ENCODE measurements at places on chromosomes 2 and 18.

GRCh38 chr2:137724912-137725311 lies 239.4 kb upstream of the HNMT start:
- DNase-seq = no peak

- no peak for DNase-seq
These were observed 518.8 kb upstream of the ACVR2A start for GRCh38 chr2:147325990-147326389.

- no peak for DNase-seq
These were observed 199.6 kb upstream of the TCF4 start for GRCh38 chr18:55787536-55788073.

GRCh38 chr2:233089851-233090250 lies 29.7 kb downstream of the INPP5D start:
- no peak for DNase-seq

- no peak for DNase-seq
These were observed 328.2 kb downstream of the RND3 start for GRCh38 chr2:150159300-150159699.

DNA sequence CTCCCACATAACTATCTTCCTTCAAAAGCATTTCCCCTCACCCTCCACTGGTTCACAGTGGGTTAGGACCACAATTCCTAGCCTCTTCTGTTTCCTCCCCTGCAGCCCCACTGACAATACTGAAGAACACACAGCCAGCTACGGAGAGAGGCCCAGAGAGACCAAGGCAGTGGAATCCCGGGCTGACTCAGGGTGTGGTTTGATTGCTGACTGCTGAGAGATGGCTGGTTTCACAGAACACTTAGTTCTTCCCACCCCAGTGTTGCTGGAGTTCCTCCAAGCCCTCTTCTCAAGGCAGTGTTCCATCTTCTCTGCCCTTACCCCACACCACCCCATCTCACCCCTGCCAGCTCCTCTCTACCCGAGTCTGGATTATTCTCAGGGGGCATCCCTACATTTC lies 43.3 kb upstream of the ZFP36L2 start:
- no peak for DNase-seq

DNA sequence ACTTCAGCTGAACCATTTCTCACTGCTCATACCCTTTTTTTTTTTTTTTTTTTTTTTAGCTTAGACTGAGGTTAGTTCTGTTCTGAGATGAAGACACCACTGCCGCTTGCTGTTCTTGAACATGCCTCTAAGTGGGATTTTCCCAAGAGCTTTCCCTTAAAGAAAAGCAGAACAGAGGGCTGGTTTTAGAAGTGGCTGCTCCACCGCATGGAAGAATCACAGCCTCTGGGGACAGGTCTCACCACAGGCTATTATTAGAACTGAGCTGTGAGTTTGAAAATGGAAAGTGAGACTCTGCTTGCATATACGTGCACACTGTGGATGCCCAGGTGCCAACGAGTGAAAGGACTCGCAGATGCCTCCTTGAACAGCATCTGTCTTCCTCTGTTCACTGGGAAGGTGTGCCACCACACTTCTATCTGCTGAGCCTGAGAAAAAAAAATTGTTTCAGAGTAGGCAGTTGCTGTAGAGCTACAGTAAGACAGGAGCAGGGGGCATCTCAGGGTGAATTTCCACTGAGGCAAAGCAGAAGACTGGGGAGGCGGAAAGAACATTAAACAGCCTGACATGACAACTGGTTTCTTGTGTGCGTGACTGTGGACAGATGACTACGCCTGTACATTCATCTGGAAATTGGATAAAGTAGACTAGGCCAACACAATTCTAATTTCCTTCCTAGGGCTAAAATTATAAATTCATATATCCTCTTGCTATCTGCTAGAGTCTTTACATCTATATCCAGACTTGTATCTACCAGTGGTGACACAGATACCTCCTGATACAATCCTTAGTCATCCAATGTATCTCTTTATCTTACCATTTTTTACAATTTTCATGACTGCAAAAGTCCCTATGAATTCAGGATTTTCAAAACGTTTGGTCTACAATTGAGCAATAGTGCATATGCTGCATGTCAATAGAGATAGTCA lies 1045.7 kb upstream of the CELF4 start:
- DNase-seq = peak; percentile 32

GRCh38 chr2:237964578-237965404 lies 2.0 kb upstream of the UBE2F start:
- no peak for DNase-seq

DNA sequence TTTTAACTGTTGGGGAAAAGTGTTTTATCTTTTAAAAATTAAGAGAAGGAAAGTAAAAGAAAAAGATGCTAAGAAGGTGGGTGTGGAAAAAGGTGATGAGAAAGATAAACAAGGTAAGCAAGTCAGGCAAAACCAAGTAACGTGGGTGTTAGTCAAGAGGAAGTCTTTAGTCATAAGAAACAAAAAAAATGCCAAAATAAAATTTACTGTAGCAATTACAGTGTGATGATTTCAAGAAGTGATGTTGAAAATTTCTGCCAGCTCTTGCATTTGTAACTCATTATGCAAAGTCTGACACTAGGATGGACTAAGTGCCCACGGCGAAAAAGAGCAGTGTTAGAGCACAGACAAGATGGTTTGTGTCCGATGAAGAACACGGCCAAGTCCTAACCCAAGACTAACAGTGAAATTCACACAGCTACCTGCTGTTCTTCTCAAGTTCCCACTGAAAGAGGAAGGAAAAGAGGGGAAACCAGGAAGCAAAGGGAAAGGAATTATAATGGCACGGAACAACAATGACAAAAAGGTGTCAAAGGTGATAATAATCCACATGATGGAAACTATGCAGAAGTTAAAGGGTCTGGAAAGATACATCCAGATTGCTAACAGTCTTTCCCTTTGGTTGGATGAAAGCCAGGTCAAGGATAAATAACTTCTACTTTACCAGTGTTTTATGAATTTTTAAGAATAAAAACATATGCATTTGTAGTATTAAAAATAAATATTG lies 34.1 kb downstream of the NOL10 start:
- DNase-seq = no peak

GRCh38 chr18:38709122-38709521 lies 1143.5 kb upstream of the CELF4 start:
- DNase-seq = no peak

DNA sequence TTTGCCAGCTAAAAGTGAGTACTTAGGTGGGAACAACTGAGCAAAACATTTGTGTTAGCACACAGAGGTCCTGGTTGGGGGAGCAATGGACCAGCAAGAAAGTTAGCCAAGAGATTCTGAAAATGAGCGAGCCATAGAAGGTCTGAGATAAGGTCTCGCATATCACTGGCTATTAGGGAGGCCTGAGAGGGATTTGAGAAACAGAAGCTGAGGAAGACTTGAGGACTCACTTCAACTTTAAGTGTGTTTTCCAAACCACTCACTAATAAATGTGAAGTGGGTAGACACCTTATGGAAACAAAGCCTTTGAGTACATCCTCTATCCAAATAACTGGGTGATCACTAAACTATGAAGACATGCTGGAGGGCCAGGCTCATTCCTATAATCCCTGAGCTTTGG lies 958.5 kb downstream of the DPP10 start:
- no peak for DNase-seq

- DNase-seq = no peak
These were observed 26.9 kb upstream of the GPR75 start for GRCh38 chr2:53886406-53887280.

GRCh38 chr2:69779258-69780001 lies 37.5 kb downstream of the ANXA4 start:
- no peak for DNase-seq

GRCh38 chr2:30661173-30662107 lies 145.8 kb downstream of the CAPN13 start:
- no peak for DNase-seq

GRCh38 chr18:35728676-35729075 lies 147.1 kb downstream of the GALNT1 start:
- DNase-seq = no peak

DNA sequence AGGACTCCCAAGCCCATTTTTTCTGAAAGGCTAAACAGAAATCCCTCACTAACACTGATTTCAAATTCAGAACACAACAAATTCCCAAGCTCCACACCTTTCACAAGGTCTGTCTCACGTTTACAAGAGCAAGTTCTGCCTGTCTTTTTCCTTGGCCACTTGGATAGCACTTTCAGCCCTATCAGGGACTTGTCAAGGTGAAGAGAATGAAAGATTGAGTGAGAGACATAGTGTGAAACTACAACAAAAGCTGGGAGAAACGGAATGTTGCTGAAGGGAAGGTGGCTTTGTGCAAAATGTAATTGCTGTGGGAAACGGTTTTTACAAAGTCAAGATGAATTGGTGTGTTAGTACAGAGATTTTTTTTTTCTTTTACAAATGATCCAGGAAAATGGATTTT lies 89.4 kb upstream of the GATA6 start:
- DNase-seq = no peak

DNA sequence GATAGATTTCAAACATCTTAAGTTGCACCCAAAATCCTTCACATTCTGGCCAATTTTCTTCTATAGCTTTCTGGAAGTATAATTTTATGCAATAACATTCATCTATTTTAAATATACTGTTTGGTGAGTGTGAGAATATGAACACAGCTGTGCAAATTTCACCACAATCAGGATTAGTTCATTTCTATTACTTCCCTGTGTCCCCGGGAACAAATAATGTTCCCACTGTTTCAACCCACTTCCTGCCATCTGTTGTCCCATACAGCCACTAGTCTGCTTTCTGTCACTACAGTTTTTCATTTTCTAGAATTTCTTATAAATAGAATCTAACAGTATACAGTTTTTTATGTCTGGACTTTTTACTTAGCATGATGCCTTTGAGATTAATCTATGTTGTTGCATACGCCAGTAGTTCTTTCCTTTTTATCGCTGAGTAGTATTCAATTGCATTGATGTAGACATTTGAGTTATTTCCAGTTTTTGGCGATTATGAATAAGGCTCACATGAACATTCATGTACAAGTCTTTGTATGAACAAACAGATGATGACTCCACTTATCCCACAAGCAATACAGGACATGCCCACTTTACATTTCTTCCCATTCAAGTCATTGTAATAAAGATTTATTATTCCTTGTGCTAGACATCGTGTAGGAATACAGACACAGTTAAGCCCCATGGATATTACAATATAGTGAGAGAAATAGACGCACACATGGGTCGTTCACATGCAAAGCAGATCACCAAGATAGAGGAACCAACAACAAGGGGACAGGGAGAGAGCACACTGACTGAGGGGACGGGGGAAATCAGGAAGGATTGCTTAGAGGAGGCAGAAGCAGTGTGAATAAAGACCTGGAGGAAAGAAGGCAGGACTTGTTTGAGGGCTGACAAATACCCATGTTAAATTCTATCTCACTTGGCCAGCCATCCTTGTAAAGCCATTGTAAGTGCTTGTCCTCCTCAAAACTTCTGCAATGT lies 72.9 kb upstream of the PAX8 start:
- DNase-seq = no peak

GRCh38 chr2:55565613-55566012 lies 46.1 kb downstream of the CFAP36 start:
- no peak for DNase-seq

DNA sequence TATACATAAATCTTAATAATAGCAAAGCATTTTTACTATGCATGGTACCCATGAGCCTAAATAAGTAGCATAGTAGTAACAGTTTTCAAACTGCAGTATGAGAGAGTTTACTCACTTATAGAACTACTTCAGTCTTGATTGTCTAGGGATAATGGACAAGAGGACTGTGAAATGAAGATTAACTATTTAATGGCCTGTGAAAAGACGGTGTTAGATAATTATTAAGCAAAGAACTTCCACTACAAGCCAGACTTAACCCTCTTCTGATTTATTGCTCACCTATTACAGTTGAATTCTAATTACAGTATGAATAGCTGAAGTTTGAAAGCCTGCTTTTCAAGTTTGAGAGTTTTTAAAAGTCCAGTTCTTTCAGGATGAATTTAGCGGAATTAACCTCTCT lies 18.9 kb downstream of the PIK3C3 start:
- no peak for DNase-seq

GRCh38 chr2:13488965-13489364 lies 772.2 kb downstream of the TRIB2 start:
- no peak for DNase-seq

DNA sequence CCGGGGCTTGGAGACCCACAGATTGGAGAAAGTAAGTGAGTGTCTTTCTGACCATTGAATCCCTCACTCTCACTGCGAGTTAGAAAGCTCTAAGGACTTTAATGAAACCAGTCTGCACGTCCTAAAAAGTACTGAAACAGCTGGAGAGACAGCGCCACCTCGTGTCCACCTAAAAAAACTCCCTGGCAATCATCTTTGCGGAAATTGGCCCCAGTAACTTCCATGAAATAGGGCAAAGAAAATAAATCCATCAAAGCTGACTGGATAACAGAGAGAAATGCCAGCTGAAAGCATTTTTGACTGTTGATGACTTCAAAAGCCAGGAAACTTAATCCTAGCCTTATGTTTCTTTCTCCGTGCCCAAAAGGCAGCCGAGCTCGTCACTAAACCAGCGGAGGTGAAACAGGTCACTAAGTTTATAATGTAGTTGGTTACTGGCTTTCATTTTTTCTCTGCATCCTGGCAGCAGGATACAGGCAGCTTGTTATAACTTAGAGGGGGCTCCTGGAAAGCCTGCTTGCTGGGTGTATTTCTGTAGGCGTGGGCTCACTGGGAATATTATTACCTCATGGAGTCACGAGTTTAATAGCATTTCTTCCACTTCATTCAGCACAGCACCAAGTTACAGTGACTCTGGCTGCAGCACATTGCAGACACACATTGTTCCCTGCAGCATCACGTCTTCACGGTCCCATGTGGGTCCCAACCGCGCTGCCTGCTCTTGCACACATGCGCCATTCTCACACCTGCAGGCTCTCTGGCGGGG lies 266.5 kb downstream of the HRH4 start:
- peak; percentile 90 for DNase-seq

GRCh38 chr18:44609181-44609941 lies 71.3 kb upstream of the SETBP1 start:
- DNase-seq = no peak

- DNase-seq = peak; percentile 69
These were observed 19.5 kb upstream of the REG3A start for GRCh38 chr2:79179036-79179435.

DNA sequence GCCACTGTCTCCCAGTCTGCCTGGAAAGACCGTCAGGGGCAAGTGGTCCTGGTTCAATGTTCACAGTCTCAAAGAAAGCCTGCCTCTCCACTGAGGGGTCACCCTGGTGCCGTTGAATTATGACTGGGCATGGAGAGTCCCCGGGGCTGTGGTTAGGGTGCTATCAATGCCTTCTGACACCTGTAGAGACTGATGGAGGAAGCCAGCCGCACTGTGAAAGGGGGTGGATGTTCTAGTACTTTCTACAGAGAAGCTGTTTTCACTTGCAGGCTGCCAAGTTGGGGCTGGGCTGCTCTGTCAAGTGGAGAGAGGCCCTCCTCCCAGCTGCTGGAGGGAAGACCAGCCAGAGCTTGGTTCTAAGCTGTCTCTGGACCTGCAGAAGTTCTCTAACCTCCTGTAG lies 80.5 kb downstream of the BCL2L11 start:
- DNase-seq = no peak

GRCh38 chr2:161555826-161556225 lies 68.4 kb upstream of the SLC4A10 start:
- no peak for DNase-seq

DNA sequence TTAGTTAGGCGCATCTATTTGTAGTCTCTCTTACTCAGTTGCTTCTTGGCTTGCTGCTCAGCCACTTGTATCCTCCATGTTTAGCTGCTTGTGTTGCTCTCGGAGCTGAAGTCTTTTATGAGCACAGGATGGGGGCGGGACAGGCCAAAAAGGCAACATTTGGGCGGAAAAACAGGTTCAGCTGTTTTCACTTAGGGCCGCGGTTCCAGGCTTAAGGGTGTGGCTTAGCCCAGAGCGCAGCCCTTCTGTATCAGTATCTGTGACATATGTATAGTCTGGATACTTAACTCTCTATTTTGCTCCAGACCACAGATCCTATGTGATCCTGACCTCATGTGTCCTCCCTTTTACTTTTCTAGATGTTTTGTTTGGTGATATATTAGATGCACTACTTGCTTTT lies 763.5 kb downstream of the SUCLG1 start:
- no peak for DNase-seq
